ENCODE measurements at places on chromosomes 16 and 17. TPM values are rescaled to one million over a fixed set of nuclear protein-coding genes. Genes with fewer than 3 reads are reported as not detected.

GRCh38 chr17:35467824-35468223 lies 19.3 kb upstream of the SLFN13 start:
- no peaks in the 10 kb centered on the region for H3K36me3 ChIP-seq
- no peaks in the 10 kb centered on the region for H3K4me1 ChIP-seq
- no peak overlapping the region for H3K27ac ChIP-seq
- H3K27me3 ChIP-seq = no peaks in the 10 kb centered on the region
- no peak overlapping the region for H3K4me3 ChIP-seq

DNA sequence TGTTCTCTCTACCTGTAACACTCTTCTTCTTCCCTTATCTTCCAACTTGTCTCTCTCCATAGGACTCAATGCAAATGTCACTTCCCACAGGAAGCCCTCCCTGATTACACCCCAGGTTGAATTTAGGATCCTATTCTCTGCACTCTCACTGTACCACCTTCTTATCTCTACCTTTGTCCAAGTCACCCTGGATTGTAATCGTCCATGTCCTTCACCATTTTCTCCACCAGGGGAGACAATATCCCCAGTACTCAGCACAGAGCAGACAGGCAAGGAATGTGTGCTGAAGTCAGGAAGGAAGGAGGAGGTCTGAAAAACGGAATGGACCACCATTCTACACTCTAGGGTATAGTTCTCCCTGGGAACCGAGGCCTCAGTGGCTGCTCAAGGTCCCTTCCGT lies 14.2 kb downstream of the C16orf82 start:
- no peak overlapping the region for H3K4me3 ChIP-seq
- no peaks in the 10 kb centered on the region for H3K27me3 ChIP-seq
- H3K36me3 ChIP-seq = peaks cover 5% of the 10 kb centered on the region
- peak; percentile 72 for DNase-seq
- H3K4me1 ChIP-seq = peaks cover 6% of the 10 kb centered on the region
- no peak overlapping the region for H3K27ac ChIP-seq

GRCh38 chr17:4807605-4808377 lies 839 bp downstream of the PLD2 start:
- H3K4me1 ChIP-seq = no peaks in the 10 kb centered on the region
- H3K36me3 ChIP-seq = peaks cover 31% of the 10 kb centered on the region
- no peak for DNase-seq
- H3K27ac ChIP-seq = no peak overlapping the region
- H3K4me3 ChIP-seq = peak overlapping the region; percentile 86
- H3K27me3 ChIP-seq = no peaks in the 10 kb centered on the region

Gene TNFSF13
- total RNA-seq = 1.4 TPM

DNA sequence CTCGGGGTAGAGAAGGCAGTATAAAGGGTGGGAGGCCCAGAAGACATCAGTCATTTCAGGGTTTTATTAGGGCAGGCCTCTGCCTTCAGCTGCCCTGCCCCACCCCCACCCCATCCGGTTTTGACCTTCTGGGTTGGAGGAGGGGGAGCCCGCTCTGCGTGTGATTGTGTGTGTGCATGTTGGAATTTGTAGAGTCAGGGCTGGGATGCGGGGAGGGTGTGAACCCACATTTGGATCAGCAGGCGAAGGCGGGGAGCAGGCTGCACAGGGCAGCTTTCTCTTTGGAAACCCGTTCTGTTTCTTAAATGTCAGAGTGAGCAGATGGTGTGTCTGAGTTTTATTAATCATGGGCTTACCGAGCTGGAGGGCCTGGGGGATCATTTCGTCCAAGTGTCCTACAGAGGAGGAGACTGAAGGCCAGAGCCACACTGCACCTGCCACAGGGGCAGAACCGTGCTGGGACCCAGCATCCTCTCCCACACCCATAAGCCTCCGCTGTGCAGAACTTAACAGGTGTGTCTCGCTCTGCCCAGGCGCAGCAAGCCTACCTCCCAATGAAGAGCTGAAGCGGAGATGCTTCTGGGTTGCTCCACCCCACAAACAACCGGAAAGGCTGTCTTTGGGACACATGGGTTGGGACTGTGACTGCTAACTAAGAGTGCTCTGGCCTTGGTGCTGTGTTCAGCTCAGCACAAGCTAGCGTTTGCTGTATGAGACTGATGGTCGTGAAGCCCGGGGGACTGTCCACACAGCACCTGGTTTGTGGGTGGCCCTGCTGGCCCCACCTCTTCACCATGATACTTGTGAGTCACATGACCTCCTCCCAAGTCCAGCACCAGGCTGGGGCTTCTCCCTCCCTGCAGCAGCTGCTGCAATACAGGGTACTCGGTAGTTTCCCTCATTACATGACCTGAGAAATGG lies 70.9 kb upstream of the GSE1 start:
- H3K4me1 ChIP-seq = no peaks in the 10 kb centered on the region
- no peak for DNase-seq
- H3K36me3 ChIP-seq = peaks cover 10% of the 10 kb centered on the region
- H3K4me3 ChIP-seq = 0 out of 3 replicates have a peak overlapping the region, but pooled peaks have one; percentile 18
- no peaks in the 10 kb centered on the region for H3K27me3 ChIP-seq
